Tibial nerve (tissue), 4 donors: ENCODE measurements at places on chromosomes 2 and 18.

DNA sequence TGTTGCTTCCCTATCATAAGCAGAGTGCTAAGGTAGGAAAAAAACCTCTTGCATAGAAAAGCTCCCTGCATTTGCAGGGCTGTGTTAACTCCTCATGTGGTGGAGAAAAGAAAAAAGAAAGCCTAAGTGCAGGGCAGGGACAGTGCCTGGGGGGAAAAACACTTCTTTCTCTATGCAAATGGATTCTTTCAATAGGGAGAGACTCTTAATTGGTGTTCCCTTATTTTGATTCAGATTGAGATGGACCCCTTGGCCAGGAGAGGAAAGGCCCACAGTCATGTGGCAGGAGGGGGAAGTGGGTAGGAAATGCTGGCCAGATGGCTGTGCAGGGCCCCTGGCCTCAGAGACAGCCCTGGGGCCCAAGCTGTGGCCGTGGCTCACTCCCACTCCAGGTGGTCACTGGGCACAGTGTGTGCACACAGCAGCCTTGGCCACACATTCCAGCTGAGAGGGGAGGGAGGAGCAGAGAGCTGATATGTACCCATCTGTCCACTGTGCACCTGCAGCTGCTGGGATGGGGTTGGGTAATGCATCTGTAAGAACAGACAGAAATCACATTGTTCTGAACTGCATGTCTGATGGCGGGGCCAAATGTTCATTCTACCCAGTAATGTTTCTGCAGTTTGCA is 410.4 kb downstream of the DSC3 start:
- DNase-seq = no peak

GRCh38 chr2:204362581-204362980 is 182.7 kb upstream of the PARD3B start:
- DNase-seq = no peak

DNA sequence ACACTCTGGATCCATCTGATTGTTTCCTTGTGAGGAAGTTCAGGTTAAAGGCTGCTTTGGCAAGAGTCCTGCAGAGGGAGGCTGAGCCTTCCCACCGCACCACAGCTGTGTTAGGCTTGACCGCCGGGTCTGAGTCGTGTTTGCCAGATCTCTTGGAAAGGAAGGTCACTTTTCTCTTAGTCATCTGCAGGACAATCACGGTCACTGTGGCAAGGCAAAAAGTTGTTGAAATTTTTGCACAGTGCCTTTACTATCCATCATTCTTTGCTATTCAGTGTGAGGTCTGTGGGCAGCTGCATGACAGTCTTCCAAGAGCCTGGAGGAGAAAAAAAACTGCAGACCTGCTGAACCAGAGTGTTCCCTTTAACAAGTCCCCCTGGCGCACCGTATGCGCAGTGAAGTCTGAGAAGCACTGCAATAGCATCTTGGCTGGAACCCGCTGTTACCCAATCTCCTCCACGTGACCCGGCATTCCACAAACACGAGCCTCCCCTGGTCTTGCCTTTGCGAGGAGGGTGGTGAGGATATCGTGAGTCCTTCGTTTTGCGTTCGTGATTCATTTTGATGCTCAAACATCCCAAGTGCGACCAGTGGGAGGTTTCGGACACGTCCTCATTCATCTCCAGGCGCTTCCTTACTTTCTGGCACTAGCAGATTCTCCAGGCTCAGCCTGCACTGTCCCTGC is 23.0 kb downstream of the BIN1 start:
- peak; percentile 95 for DNase-seq

GRCh38 chr2:230875347-230876315 is 10.9 kb downstream of the ITM2C start:
- DNase-seq = no peak
